GM13976 (cell line): ENCODE measurements at places on chromosomes 7 and 10.

DNA sequence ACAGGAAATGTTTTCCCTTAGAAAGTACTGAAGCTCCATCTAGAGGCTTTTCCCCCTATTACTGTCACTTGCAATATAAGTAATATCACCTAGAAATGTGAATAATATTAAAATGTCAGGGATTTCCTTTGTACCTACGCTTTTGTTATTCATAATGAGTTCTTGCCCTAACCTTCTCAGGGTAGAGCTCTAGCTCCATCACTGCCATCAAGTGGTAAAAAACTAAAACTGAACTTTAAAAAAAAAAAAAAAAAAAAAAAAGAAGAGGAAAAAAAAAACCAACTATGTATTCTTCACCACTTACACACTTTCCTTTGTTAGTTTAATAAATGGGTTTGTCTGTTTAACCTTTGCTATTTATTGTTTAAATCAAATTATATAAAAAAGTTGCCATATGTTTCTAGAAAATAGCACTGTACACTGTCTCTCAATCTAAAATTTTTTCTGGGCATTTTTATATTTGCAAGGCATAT lies 49.9 kb downstream of the DNAJC1 start:
- DNase-seq: peak; percentile 50

- no peak for DNase-seq
These were observed 52.7 kb upstream of the VIPR2 start for GRCh38 chr7:159197066-159197975.

GRCh38 chr7:13057462-13058200 lies 370.2 kb downstream of the ARL4A start:
- peak; percentile 38 for DNase-seq

GRCh38 chr10:123687758-123688157 lies 21.6 kb downstream of the GPR26 start:
- no peak for DNase-seq

DNA sequence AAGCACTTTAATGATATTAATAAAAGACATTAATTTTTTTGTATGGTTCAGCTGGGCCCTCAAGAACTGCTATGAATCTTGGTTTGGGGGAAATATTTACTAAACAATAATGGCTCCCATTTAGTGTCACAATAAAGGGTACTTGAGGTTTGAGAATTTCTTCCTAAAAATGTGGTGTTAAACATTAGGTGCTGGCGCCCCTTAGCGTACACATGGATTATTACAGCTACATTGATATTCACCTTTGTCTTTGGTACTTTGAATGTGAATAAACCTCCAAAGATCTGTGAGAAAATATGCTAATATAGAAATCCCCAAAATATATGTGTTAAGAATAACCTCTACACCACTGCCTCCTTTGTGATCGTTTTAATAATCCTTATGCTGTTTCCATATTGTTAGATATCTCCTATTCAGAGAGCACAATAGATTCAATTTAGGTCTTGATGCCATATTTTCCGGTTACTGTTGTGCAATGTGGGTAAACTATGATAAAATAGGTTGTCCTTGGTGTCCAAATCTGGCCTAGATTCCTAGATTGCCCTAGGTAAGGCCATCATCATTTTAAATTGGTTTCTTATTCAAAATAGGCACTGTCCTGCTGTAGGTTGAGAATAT lies 161.8 kb upstream of the CACNA2D1 start:
- peak; percentile 50 for DNase-seq
